ENCODE measurements at places on chromosomes 12 and 14.

- DNase-seq = no peak
Observed at GRCh38 chr14:66038618-66039017, 447.6 kb upstream of the CCDC196 start.

- no peak for DNase-seq
Observed at GRCh38 chr14:77574446-77575115, 41.9 kb downstream of the SPTLC2 start.

DNA sequence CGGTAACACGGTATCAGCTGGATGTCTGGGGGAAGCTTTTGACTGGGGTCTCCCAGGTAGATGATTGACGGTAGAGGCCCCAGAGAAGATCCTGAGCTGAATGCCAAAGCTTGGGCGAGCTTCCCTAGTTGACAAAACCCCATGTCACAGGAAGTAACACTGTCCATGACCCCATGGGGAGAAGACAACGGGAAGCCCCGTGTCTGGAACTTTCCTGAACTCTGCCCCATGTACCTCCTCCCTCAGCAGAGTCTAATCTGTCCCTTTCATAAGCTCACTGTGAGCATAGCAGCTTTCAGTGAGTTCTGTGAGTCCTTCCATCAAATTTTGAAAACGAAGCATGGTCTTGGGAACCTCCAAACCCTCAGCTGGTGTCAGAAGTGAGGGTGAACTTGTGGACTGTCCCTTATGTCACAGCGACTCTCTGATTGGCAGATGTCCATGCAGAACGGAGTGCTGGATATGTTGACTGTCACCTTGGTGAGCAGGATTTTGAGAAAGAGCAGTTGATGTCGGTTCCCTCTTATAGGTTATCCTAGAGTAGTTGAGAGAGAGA lies 29.7 kb upstream of the BEGAIN start:
- DNase-seq = no peak

- DNase-seq = no peak
Observed at GRCh38 chr12:52066346-52067080, 3.3 kb upstream of the ATG101 start.

- DNase-seq = no peak
Observed at GRCh38 chr14:95507701-95508103, 8.7 kb downstream of the SYNE3 start.

DNA sequence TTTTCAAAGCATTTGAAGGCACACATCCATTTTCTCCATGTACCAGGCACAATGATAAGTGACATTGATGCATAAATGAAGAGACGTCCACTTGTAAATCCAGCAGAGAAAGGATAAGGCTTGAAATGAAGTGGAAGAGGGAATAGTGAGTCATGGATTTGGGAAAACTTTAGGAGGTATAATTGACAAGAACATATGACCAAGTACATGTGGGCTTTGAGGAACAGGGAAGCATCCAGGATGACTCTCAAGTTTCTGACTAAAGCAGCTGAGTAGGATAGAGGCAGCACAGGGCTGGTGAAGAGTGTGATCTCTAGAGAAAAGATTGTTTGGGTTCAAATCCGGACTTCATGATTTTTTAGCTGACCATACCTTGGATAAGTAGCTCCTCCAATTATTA lies 43.6 kb upstream of the SYT1 start:
- no peak for DNase-seq

DNA sequence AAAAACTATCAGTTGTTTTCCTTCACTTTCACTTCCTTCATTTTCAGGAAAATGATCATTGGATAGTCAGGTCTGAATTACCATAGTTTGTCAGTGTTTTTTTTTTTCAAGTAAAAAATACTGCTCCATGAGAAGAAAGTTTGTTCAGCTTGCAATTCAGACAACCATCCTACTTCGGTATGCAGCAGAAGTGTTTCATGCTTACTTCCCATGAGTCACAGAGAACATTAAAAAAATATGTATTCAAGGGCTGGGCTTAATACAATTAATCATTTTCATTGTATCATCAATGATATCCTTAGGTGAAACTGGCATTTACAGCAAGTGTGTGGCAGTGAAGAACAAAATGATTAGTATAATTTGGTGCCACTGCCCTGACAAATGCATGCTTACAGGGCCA lies 21.6 kb downstream of the PYM1 start:
- DNase-seq = no peak

- DNase-seq = no peak
Observed at GRCh38 chr12:27922531-27923139, 49.9 kb downstream of the PTHLH start.

DNA sequence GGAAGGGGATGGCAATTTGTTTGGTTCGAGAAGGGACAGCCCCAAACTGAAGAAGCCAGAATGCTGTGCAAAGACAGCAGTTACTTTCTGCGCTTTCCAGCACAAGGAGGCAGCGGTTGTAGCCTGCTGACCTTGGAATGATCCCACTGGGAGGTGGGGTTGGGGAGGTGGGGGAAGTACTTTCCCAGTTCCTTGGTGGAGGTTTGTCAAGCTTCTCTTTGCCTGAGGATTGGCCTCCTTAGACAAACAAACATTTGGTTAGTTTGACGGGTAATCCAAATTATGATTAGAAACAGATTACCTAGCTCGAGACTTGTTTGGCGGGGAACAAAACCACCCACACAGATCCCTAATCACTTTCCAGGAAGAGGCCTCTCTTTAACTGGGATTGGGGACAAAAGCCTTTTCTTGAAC lies 79.1 kb upstream of the EGLN3 start:
- DNase-seq = peak; percentile 47

- no peak for DNase-seq
Observed at GRCh38 chr12:72074065-72074464, 135.4 kb downstream of the TPH2 start.
